ENCODE measurements at places on chromosomes 7 and 10.

- DNase-seq, result no peak
Measured at GRCh38 chr10:103703941-103704919, 151.1 kb downstream of the SH3PXD2A start.

DNA sequence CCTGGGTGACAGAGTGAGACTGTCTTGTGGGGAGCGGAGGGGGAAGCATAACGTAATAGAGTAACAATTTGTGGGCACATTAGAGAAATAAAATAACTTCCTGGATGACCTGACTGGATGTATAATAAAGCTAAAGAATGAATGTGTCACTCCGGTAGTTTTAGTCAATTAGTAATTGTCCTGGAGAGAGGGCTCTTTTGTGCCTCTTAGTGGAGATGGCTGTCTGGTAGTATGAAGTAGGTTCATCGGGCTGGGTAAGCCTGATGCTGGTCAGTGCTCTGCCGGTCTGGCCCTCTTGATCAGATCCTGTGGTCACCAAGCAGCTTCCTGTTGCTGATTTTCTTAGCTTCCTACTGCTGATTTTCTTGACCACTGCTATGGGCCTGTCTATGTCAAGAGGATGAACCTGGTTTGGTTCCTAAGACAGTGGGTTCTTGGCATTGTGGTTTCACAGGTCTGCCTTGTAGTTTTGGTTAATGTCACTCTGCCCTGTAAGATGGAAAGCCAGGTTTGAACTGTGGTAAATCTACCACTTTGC lies 34.1 kb downstream of the ZRANB1 start:
- DNase-seq, result no peak

GRCh38 chr7:114941692-114942091 lies 19.8 kb downstream of the MDFIC start:
- no peak for DNase-seq

GRCh38 chr7:150784120-150784736 lies 15.9 kb downstream of the TMEM176B start:
- no peak for DNase-seq

DNA sequence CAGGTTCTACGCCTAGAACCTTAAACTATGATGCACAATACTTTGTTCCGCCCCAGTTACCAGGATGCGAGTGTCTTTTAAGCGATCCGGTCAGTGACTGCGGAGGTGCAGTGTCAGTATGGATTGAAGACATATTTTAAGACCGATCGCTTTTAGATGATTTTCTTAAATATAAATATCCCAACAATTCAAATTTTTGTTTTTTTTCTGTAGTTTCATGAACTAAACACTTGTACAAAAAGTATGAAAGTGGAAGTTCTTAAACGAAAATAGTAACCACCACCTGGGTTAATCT lies 835 bp downstream of the COMMD3 start:
- no peak for DNase-seq
